ENCODE measurements at places on chromosomes 4 and X.

GRCh38 chr4:92646826-92647225 is 343.1 kb downstream of the GRID2 start:
- no peak for DNase-seq

DNA sequence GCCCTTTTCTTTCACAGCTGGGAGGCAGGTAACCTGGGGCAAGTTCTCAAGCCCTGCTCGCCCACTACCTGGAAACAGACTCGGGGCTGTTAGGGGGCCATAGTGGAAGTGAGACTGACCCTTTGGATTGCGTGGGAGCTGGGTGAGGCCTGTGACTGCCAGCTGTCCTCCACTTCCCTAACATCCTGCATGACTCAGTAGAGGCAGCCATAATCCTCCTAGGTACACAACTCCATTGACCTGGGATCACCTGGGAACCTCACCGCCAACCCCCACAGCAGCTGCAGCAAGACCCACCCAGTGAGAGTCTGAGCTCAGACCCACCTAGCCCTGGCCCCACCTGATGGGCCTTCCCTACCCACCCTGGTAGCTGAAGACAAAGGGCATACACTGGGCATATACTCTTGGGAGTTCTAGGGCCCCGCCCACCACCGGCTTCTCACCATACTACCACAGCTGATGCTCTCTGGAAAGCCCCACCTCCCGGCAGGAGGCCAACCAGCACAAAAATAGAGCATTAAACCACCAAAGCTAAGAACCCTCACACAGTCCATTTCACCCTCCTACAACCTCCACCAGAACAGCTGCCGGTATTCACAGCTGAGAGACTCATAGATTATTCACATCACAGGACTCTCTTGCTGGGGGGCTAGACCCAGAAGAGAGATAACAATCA is 61.1 kb upstream of the DCTD start:
- DNase-seq: peak; percentile 77

DNA sequence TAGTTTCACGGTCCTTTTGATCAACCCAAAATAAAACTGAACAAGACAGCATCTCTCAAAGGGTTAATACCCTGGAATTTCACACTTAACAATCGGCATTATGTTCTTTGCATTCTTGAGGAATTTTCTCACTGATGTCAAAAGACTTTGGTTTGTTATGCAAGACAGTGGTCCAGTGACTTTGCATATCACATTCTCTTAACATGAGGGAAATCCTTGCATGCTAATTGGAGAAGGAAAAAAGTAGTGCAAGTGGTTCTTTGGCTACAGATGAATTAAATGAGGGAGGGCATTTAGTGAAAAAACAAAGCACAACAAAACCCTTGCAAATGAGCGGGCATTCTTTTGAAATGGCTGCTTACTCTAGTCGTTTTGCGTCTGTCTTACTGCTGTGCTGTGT is 105.1 kb upstream of the LIMCH1 start:
- DNase-seq: peak; percentile 95

GRCh38 chr4:111781611-111782010 is 363.6 kb upstream of the FAM241A start:
- no peak for DNase-seq

DNA sequence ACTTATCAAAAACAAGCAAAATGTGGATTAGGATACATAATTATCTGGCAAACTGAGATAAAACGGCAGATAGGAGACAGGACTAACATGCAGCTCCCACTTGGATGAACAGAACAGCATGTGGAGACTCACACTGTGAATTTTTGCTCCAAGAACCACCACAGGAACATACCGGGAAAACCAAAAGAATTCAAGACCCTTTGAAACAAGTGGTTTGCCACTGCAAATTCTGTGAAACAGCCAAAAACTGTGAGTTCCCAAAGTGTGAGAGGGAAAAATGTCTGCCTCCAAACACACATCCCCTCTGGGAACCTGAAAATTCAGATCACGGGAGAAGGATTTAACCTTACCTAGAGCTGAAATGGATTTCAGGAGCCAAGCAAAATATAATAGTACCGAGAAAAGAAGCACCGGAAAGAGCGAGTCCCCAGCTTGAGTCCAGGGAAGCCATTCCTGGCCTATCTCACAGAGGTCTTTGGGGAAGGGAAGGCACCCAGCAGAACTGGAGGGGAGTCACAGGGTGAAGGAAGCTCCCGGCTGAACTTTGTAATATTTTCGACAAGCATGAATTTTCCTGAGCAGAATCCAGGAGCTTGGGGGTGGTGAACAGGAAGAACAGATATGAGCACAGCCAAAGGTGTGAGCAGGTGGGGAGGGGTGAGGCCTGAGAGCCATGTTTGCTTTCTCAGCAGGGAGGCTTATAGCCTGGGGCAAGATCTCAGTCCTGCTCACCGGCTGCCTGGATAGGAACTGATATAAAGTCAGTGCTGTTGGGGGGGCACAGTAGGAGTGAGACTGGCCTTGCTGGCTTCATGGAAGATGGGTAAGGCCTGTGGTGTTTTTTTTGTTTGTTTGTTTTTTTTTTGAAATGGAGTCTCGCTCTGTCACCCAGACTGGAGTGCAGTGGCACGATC is 23.9 kb downstream of the MANBA start:
- DNase-seq: no peak

- DNase-seq: peak; percentile 93
Measured at GRCh38 chr4:113758372-113758771, 3.2 kb downstream of the CAMK2D start.

DNA sequence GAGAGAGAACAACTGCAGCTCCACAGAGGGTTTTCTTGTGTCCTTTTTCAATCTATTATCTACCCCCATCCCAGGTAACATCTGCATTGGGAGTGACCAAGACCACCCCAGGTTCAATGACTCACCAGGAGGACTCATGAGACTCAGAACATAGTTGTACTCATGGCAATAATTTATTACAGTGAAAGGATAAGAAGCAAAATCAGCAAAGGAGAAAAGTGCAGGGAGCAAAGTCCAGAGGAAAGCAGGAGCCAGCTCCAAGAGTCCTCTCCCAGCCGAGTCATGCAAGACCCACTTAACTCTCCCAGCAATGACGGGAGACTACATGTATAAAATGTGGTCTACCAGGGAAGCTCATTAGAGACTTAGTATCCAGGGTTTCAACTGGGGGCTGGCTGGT is 129.5 kb upstream of the RBPJ start:
- no peak for DNase-seq

DNA sequence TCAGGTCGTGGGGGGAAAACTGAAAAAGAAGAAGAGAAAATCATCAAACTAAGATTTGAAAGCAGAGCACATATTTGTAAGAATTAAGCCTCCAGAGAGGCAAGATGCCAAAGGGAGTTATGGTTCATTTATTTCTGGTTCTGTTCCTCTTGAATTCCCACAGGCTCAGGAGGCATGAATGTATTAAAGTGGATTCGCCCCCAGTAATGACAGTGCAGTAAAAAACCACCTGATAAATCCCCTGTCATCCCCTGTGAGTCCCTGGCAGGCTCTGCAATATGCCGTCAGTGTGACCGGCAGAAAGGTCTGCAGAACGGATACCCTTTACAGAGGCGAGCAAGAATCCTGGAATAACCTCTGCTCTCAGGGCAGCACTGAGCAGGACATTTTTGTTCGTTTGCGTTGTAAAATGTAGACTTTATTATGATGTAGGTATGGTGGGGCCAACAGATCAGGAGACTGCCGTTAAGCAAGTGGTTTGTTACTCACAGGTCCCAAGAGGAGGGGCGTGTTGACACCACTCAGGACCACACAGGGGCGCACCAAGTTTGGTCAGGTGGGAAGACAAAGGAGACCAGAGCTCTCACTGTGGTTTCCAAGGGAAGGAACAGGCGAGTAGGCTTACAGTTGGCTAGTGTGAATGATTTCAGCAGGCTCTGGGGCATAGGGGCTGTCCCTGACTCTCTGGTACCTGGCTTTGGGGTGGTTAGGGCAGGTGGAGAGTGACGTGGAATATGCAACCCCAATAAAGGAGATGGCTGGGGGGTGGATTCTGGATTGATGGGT is 75.3 kb downstream of the DHRSX start:
- no peak for DNase-seq

DNA sequence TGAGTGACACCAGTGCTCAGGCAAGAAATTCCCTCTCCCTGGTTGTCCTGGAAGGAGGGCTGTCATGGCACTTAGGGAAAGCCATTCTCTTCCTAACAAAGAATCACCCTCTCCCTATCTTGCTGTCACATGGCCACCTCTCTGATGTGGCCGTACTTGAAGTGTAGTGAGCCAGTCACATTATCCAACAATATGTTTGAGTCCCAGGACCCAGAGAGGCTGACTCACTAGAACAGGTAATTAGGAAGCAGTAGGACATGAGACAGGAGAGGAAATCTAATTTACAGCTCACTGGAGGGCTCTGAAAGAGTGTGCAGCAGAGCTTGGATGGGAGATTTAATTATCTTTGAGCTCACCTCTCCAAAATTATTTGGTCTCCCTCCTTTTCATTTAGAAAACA is 299.1 kb downstream of the ARHGAP24 start:
- no peak for DNase-seq

DNA sequence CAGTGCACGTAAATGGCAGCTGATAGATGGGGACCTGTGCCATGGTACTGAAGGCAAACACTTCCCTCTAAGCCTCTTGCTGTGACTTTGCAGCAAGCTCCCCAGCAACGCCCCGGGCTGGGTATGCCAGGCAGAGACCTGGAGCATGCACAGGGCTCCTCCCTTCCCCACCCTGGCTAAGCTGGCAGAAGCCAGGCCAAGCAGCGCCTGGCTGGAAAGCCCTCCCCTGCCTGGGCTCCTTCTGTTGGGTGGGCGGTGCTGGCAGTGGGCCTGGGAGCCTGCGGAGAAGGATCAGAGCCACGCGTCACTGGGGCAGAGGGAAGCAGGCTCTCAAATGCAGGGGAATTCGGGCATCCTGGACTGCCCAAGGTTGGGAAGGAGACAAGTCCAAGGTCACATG is 3.6 kb downstream of the ATP2B3 start:
- no peak for DNase-seq

GRCh38 chrX:39815631-39816030 is 282.1 kb downstream of the BCOR start:
- DNase-seq: peak; percentile 4

- DNase-seq: peak; percentile 4
Measured at GRCh38 chrX:30822068-30822681, 66.9 kb downstream of the TAB3 start.

GRCh38 chrX:7086384-7086783 is 61.1 kb upstream of the STS start:
- peak; percentile 8 for DNase-seq

- no peak for DNase-seq
Measured at GRCh38 chr4:39687014-39687413, 10.9 kb upstream of the UBE2K start.

DNA sequence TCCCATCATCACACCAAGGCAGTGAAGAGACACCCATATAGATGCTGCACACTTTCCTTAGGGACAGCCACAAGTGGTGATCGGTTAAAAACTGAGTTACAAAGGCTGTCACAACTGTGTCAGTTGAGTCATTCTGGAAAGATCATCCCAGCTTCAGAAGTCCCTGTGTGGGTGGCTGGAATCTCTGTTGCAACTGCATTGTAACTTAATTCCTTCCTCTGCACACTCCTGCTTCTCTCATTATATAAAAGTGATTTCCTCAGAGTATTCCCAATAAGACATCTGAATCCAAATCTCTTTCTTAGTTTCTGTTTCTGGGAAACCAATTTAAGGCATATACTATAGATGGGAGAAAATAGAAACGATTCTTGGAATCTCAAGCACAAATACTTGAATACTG is 88.1 kb downstream of the FSTL5 start:
- DNase-seq: no peak

GRCh38 chr4:145681956-145682355 is 2.0 kb downstream of the C4orf51 start:
- DNase-seq: peak; percentile 4

GRCh38 chr4:184094532-184095159 is 123.0 kb downstream of the ENPP6 start:
- DNase-seq: no peak

GRCh38 chr4:27305246-27305645 is 444.6 kb downstream of the STIM2 start:
- DNase-seq: no peak

DNA sequence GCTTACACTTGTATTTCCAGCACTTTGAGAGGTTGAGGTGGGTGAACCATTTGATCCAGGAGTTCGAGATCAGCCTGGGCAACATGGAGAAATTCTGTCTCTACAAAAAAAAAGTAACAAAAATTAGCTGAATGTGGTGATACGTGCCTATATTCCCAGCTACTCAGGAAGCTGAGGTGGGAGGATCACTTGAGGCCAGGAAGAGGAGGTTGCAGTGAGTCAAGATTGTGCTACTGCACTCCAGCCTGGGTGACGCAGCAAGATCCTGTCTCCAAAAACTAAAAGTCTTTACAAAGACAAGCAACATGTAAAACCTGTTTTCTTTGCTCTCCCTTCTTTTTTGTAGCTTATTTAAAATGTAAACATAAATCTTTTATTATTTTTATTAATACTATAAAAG is 1156.1 kb downstream of the FAT4 start:
- DNase-seq: peak; percentile 12

DNA sequence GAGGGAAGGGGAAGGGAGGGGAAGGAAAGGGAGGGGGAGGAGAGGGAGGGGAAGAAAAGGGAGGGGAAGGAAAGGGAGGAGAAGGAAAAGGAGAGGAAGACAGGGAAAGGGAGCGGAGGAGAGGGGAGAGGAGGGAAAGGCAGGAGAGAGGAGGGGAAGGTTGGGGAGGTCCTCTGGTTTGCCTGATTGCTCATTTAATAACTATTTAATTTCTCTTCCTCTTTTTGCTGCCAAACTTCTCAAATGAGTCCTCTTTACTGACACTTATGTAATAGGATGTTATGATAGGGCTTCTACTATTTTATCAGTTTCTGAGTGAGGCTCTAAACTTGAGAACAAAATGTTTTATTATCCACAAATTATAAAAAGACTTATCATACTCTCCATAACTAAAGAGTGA is 35.4 kb upstream of the PPA2 start:
- DNase-seq: no peak

- DNase-seq: no peak
Measured at GRCh38 chrX:46572340-46572936, 1.1 kb upstream of the CHST7 start.

DNA sequence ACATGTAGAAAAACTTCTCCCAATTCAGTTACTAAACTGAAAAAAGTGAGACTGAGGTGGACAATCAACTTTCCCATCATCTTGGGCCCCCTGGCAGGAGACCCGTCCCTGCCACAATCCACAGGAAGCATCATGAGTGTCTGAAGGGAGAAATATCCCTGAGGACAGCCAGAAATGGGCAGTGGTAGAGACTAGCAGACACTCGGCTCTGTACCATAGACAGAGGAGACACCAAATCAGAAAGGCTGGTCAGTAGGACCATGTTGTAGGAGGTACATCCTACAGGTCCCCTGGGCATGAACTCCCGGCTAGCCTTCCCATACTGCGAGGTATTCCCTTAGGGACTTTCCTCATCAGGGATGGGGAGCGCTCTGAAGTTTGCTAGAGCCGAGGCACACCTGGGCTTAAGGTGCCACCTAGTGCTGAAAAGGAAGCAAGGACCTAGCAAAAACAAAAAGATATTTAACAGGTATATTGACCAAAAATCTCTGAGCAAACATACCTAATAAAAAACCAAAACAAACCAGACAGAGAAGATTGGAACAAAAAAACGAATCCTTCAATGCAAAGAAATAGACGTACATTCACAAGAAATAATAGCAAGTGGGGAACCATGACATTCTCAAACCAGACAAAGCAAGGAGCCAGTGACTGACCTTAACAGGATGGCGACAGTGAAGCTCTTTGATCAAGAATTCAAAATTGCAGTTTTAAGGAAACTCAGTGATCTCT is 55.6 kb downstream of the HAUS3 start:
- peak; percentile 26 for DNase-seq

- DNase-seq: peak; percentile 60
Measured at GRCh38 chr4:151276787-151277562, at the start of gene PRSS48. PRSS48 (plus strand) TSS chr4:151277161; CDS start chr4:151277173, 12 bp downstream.
